Pericardium fibroblast (primary cell): ENCODE measurements at places on chromosomes 3 and 15. TPM values are rescaled to one million over a fixed set of nuclear protein-coding genes. Genes with fewer than 3 reads are reported as not detected.

Gene FEZF2
- total RNA-seq, result not detected in 2 replicates

Gene PAQR9
- not detected in 2 replicates for total RNA-seq

Gene GOLGA8T
- 0.12 TPM in 1 of 2 replicates, not detected in the other for total RNA-seq

Gene EPHB1
- total RNA-seq, result 0.34 and 0.35 TPM in 2 replicates

Gene NTRK3
- total RNA-seq, result 0.23 TPM in 1 of 2 replicates, not detected in the other

Gene FBXW12
- total RNA-seq, result not detected in 2 replicates
